ENCODE measurements at places on chromosomes 3 and 15.

DNA sequence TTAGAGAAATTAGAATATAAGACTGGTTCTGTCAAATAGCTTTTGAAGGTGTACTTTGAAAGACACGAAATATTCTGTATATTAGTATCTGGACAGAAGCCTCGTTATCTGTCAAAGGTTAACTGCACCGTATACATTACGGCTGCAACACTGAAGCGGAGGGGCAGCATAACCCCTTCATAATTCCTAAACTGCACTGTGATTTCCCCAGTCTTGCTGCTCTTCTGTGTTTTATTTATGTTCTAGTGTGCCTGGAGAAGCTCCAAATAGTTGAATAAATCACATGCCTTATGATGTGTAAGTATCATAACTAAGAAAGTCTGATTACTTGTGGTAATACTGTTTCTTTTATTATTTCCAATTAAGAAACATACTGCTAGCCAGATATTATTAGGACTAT lies 285.7 kb upstream of the ROBO2 start:
- DNase-seq: no peak

DNA sequence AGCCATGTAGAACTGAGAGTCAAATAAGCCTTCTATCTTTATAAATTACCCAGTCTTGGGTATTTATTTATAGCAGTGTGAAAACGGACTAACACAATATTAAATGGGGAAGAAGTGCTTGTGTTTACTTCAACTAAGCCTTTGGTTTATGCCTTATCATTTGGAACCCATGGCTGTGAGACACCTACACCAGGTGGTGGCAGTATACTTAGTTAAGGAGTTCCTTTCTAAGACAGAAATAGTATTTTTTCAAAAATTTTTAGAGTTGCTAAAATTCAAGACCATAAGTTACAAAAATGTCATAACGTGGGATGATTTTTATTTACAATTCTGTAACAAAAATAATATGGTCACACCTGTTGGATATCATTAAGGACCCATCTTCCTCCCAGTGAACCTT lies 354.5 kb upstream of the SOX14 start:
- no peak for DNase-seq

DNA sequence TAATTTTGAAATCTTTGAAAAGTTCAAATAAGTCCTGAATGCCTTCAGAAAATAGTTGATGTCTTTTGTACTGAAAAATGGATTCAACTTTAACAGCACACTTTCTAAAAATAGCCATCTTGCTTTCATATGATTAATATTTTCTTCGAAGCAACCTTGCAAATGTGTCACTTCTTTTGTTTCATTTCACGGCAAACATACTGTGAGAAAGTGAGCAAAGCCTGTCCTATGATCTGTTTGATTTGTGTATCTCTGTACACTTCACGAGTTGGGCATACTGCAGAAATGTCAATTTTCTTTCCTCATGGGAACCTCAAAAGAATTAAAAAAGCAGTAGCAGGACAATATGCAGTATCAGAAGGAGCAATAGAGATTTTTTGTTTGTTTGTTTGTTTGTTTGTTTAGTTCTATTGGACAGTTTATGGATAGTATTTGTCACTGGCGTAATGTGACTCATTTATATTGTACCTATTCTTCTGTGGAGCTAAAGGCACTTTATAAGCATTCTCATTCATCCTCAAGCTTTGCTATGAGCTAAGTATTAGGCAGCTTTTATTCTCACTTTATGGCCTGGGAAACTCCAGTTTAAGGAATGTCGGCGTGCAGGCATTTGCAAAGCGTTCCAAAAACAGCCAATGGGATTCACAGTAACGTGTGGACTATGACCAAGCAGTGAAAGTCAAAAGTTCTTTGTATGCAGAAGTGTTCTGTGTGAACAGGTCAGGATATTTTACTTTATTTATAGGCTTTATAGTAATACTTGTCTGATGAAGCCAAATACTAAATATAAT lies 572.0 kb downstream of the NAALADL2 start:
- DNase-seq: peak; percentile 43

- no peak for DNase-seq
These were observed 10.2 kb downstream of the MITF start for GRCh38 chr3:69749461-69749860.

GRCh38 chr3:14169871-14170270 lies 8.5 kb downstream of the XPC start:
- DNase-seq: peak; percentile 17

GRCh38 chr3:43531835-43532234 lies 90.0 kb downstream of the ANO10 start:
- DNase-seq: peak; percentile 59

DNA sequence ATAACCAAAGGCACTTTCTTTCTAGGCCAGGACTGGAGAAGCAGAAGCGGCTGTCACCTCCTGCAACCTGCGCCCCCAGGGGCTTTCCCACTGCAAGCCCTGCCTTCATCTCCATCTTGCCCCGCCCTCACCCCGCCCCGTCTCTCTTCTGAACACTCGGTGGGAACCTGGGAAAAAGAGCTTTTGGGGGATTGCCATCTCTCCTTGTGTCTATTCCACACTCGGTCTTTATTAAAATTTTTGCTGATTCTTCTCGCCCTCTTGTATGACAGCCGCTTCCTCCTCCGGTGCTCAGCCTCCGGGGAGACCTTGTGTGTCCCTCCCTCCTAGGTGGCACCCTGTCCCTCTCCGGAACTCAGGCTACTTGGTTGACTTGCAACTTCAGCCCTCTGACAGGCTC lies 41.9 kb upstream of the SPESP1 start:
- no peak for DNase-seq

- DNase-seq: peak; percentile 77
These were observed 30.4 kb upstream of the FBLN2 start for GRCh38 chr3:13518516-13518953.

GRCh38 chr15:32889214-32889613 lies 171.4 kb downstream of the GREM1 start:
- DNase-seq: no peak

DNA sequence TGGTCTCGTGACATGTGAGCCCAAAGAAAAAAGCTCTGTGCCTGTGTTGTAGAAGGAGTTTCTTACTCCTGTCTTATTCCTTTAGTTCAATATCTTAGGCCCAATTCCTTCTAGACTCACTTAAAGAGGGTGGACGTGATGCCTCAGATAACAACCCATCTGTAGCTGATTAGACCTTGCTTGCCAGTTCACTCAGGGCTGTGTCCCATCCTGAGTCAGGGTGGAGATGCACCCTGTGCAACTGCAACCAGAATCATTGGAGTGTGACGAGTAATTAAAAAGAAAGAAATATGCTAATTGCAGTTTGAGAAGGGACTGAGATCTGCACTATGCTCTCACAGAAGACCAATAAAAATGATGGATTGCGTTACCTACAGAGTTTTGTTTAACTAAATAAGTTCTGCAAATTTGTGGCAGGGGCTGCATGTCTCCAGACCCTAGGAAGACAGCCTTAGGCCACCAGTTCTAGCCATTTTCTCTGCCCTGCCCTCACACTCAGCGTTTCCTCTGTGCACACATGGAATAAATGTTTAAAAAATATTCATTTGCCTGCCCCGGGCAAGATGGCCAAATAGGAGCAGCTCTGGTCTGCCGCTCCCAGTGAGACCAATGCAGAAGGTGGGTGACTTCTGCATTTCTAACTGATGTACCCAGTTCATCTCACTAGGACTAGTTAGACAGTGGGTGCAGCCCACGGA lies 83.0 kb downstream of the MOBP start:
- DNase-seq: no peak

- DNase-seq: peak; percentile 23
These were observed 76.3 kb upstream of the ARHGEF3 start for GRCh38 chr3:56878074-56878473.

- DNase-seq: no peak
These were observed 172.8 kb downstream of the PEAK1 start for GRCh38 chr15:77247116-77247515.

DNA sequence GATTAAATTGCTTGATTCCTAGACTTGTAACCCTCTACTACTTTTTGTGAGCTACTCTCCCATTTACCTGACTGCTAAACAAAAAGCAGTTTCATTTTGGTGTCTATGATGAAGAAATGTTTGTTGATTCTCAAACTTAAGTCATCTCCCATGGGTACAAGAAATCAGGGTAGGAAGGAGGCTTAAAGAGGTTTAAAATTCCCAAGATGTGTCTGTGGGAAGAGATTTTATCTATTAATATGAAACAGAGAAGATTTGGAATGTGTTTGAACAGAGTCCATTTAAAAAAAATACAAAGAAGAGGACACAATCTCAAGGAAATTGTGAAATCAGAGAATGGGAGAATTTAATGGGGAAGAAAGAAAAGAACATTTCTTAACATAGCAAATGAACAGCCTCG lies 14.8 kb downstream of the P3H2 start:
- peak; percentile 30 for DNase-seq

DNA sequence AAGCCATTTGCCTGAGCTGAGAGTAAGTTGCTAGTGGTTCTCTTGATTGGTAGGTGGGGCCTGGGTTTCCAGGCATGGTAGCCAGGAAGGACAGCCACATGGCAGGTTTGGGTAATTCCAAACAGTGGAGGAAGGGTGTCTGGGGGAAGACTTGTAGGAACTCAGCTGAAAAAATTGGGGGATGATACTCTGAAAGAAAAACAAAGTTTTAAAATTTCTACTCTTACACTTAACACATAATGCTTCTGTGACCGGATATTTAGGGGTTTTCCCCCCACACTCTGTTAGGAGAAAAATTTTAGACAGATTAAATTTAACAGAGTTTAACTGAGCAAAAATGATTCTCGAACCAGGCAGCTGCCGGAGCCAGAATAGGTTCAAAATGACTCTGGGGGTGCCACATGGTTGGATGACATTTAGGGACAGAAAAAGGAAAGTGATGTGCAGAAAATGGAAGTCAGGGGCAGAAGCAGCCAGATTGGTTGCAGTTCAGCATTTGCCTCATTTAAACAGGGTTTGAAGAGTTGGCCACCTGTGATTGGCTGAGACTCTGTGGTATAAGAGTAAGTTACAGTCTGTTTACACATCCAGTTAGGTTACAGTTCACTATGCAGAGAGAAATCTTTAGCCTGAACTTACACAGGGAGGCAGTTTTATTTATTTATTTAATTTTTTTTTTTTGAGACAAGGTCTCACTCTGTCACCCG lies 8.1 kb downstream of the B2M start:
- peak; percentile 18 for DNase-seq

DNA sequence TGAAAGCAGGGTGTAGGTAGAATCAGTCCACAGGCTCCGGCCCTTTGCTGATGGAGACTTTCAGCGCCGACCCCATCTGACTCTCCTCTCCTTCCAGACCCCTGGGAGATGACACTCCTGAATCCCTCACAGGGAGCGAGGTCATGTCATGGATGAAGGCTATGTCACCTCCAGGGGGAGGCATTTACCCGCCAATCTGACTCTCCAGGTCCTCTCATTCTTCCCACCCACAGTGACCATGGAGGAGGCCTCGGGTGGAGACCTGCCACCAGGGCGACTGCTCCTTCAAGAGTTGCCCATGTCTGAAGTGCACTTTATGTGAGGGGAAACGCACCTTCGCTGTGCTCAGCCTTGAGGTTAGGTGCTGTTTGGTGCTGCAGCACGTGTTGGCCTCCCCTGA lies 112.7 kb downstream of the KLF13 start:
- DNase-seq: no peak

- no peak for DNase-seq
These were observed 100.2 kb downstream of the GHSR start for GRCh38 chr3:172347895-172348679.

DNA sequence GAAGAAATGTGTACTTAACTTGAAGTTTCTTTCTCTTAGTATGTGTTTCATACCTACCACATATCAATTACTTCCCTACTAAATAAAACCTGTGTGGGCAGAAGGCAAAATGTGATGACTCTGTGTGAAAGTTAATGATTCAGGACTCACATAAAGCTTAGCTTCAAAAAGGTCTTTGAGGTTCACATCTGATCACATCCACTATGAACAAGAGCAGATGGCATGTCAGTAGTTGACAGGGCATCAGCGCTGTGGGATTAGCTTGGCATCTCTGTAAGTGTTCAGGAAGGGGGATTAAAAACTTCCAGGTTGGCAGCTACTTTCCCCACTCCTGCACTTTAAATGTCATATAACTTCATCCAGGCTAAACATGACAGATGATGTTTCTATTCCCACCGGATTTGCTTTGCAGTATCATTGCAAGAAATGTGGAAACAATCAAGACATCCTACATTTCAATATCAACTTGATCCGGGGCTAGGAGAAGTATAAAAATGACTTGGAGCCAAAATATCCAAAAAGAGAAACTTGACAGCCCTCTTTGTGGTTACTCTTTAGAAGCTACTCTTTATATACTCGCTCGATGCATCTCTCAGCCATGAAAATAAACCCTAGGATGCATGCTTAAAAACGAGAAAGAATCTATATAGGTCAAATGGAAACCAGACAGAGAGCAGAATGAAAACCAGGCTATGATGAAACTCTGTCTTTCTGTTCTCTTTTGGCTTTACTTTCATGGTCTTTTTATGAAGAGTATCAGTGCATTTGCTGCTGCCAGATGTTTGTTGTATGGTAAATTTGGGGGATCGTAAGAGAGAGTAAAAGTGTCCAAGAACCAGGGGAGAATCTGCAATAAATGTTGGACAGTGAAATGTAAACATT lies 273.1 kb upstream of the ALCAM start:
- DNase-seq: no peak

DNA sequence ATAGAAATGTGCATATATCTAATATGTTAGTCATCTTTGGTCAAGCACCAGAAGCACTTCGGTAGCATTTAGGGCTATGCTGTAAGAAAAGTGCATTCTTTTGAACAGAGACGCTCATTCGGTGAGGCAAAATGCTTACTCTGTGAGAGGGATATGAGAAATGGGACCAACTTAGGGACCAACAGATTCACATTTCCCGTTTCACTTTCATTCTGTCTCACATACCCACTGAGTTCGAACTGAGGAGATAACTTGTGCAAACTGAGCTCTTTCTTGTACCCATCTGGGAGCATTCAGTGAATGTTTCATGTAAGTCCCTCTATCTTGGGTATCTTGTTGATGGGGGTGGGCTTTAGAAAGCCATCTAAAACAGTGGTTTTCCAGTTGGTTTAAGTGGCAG lies 135.3 kb downstream of the FEZF2 start:
- DNase-seq: no peak

DNA sequence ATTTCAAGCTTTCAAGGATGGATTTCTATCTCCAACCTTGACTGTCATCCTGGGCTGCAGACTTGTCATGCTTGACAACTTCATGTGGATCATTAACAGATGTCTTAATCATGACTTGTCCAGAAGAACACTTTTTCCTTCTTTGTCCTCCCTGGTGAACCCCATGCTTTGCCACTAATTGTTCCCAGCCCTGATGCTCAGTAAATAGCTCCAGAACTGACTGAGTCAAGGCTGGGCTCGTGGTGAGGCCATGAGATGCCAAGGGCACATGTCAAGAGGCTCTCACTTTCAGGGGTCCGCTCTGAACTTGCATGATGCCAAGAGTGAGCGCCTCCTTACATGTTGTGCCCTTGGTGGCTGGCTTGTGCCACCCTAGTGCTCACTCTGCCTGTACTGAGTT lies 48.9 kb upstream of the KY start:
- DNase-seq: no peak

GRCh38 chr3:66390013-66390412 lies 110.8 kb downstream of the LRIG1 start:
- no peak for DNase-seq
